ENCODE measurements at places on chromosomes 11 and 22. TPM values are rescaled to one million over a fixed set of nuclear protein-coding genes. Genes with fewer than 3 reads are reported as not detected.

The MIOX gene
- total RNA-seq = not detected

- no peak overlapping the region for H3K4me3 ChIP-seq
- no peaks in the 10 kb centered on the region for H3K27me3 ChIP-seq
- DNase-seq = no peak
- no peaks in the 10 kb centered on the region for H3K4me1 ChIP-seq
These were observed 38.4 kb upstream of the A4GALT start for GRCh38 chr22:42758931-42759629.

The BIRC2 gene
- 42.2 TPM for total RNA-seq

- no peaks in the 10 kb centered on the region for H3K4me1 ChIP-seq
- no peaks in the 10 kb centered on the region for H3K36me3 ChIP-seq
- H3K27ac ChIP-seq = no peak overlapping the region
- H3K27me3 ChIP-seq = no peaks in the 10 kb centered on the region
These were observed 163.1 kb downstream of the SBF2 start for GRCh38 chr11:10130875-10131274.

GRCh38 chr11:116733043-116733755, 39.6 kb downstream of the BUD13 start:
- H3K4me3 ChIP-seq = no peak overlapping the region
- no peak for DNase-seq
- no peaks in the 10 kb centered on the region for H3K4me1 ChIP-seq
- no peaks in the 10 kb centered on the region for H3K36me3 ChIP-seq
- no peak overlapping the region for H3K27ac ChIP-seq

- no peak overlapping the region for H3K27ac ChIP-seq
- no peak overlapping the region for H3K4me3 ChIP-seq
- DNase-seq = no peak
- H3K36me3 ChIP-seq = no peaks in the 10 kb centered on the region
These were observed 330.1 kb upstream of the PLET1 start for GRCh38 chr11:112590764-112591163.

The PDGFB gene
- 11.5 TPM for total RNA-seq

DNA sequence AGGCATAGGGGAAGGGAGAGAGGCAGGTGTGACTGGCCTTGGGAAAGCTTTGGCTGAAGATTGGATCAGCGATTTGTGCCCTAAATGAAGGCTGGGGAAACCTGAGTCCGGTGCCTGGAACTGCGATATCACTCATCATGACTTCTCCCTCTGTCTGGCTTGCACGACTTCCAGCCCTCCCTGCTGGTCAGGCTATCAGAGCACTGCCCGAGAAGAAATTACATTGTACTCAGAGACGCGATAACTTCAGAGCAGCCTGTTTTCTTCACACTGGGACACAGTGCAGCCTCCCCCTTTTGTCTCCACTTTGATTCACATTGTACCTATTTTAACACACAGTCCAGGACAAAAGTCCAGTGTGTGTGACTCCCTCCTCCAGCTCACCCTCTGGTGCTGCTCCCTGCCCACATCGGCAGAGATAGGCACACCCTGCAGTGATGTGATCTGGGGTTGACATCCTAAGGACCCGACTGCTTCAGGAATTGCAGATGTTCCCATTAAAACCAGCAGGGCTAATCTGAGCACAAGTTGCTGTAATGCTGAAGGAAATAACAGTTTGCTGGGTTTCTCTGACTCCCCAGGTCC, 62.1 kb upstream of the CADM1 start:
- no peak overlapping the region for H3K27ac ChIP-seq
- H3K4me3 ChIP-seq = no peak overlapping the region
- H3K27me3 ChIP-seq = peaks cover 7% of the 10 kb centered on the region
- H3K36me3 ChIP-seq = no peaks in the 10 kb centered on the region
- no peak for DNase-seq

The LDLRAD3 gene
- total RNA-seq = 27.8 TPM

DNA sequence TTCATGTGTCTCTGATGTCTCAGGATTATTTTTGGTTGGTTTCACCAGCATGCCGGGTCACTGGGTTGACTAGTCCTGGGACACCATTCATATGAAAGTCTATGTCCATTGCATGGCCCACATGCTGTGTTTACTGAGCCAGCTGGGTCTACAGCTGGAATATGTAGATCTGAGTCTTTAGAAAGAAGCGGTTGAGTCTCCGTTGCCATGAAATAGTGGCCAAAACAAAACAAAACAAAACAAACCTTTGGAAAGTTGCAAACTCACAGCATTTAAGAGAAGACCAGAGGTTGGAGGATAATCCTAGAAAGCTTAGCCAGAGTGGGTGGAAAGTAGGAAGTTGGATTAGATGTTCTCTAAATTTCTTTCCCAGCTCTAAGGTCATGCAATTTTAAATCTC, 191.8 kb upstream of the NTM start:
- no peak overlapping the region for H3K4me3 ChIP-seq
- no peak overlapping the region for H3K27ac ChIP-seq
- H3K36me3 ChIP-seq = no peaks in the 10 kb centered on the region
- DNase-seq = no peak
- no peaks in the 10 kb centered on the region for H3K27me3 ChIP-seq

DNA sequence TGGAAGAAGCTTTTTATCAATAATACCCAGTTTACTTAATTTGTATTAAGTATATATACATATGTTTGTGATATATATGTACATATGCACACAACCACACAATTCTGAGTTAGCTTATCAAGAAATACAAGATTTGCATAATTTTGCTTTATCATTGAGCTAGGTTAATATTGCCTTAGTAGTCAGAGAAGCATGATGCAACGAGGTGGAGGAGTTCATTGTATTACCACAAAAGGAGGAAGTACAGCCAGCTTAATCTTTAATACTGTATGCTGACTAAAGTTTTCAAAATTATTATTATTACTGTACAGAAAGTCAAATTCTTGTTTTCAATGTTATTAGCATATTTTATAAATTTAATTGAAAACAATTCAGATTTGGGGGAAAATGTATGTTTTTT, 278.4 kb upstream of the PDGFD start:
- no peaks in the 10 kb centered on the region for H3K4me1 ChIP-seq
- no peak for DNase-seq
- no peak overlapping the region for H3K4me3 ChIP-seq
- H3K27ac ChIP-seq = no peak overlapping the region
- no peaks in the 10 kb centered on the region for H3K36me3 ChIP-seq

DNA sequence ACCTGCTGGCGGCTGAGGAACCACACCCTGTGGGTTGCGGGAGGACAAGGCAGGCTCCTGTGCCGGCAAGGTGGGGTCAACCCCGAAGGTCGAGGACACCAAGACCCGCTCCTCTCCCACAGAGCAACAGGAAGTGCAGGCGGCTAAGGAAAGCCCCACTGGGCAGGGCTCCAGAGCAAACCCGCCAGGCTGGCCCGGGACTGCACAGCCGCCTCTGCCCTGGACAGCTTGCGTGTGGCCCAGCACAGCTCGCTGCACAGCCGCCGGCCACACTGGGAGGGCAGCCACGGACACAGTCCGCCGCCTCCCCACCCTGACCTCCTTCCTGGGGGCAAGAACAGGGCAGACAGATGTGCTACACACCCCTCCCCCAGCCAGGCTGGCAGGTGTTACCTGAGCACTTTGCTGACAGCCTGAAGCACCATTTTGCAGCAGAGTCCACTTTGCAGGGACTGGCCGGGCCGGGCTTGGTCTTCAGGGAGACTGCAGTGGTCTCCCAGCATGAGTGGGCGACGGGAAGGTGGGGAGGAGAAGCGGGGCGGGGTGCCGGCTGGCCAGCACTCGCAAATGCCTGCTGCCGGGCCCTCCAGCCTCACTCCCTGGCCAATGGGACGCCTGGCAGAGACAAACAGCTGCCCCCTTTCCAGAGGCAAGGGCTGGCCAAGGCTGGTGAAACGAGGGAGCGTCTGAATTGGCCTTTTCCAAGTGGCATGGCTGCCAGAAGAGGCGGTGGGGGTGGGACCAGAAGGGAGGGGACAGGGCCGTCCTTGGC, at the start of gene MOB2:
Gene MOB2, minus strand, starts transcription at position 726 of the 772 bp plus-strand sequence. Its CDS starts 223 bp downstream, at position 503.
- no peaks in the 10 kb centered on the region for H3K4me1 ChIP-seq
- no peak within 1 kb of the TSS for H3K4me3 ChIP-seq
- H3K36me3 ChIP-seq = no peaks in the 10 kb centered on the region
- H3K27me3 ChIP-seq = no peaks in the 10 kb centered on the region
- no peak within 1 kb of the TSS for H3K27ac ChIP-seq

GRCh38 chr11:11756718-11757117, 85.1 kb upstream of the USP47 start:
- DNase-seq = no peak
- H3K4me3 ChIP-seq = no peak overlapping the region
- no peak overlapping the region for H3K27ac ChIP-seq
- no peaks in the 10 kb centered on the region for H3K36me3 ChIP-seq
- H3K27me3 ChIP-seq = peaks cover 5% of the 10 kb centered on the region

GRCh38 chr11:17371614-17372013, 16.8 kb downstream of the KCNJ11 start:
- H3K36me3 ChIP-seq = no peaks in the 10 kb centered on the region
- DNase-seq = no peak
- no peak overlapping the region for H3K27ac ChIP-seq
- H3K4me1 ChIP-seq = no peaks in the 10 kb centered on the region

GRCh38 chr11:96530473-96530872, 140.7 kb downstream of the JRKL start:
- no peaks in the 10 kb centered on the region for H3K27me3 ChIP-seq
- no peak overlapping the region for H3K27ac ChIP-seq
- no peaks in the 10 kb centered on the region for H3K36me3 ChIP-seq
- DNase-seq = no peak
- no peak overlapping the region for H3K4me3 ChIP-seq

All from endodermal cell (in vitro differentiated cells).